Fibroblast of mammary gland (primary cell): ENCODE measurements at places on chromosomes 2 and 18.
A peak's percentile ranks its signal among the peaks of the same experiment; 100 is the strongest.

- no peak for DNase-seq
Observed at GRCh38 chr2:121094845-121095244, 190.2 kb downstream of the TFCP2L1 start.

GRCh38 chr2:44543773-44544725 is 182.3 kb downstream of the CAMKMT start:
- no peak for DNase-seq

- DNase-seq = no peak
Observed at GRCh38 chr2:62281663-62282062, 85.7 kb downstream of the B3GNT2 start.

- no peak for DNase-seq
Observed at GRCh38 chr2:32235315-32235714, 29.4 kb downstream of the NLRC4 start.

DNA sequence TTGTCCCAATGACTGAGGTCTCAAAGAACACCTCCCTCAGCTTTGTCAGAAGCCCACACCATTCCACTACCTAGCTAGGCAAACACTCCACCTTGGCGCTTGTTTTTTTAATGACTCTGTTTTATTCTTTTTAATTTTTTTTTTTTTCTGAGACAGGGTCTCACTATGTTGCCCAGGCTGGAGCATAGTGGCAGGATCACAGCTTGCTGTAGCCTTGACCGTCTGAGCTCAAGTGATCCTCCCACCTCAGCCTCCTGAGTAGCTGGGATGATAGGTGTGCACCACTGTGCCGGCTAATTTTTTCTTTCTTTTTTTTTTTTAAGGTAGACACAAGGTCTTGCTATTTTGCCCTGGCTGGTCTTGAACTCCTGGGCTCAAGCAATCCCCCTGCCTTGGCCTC is 101.9 kb downstream of the SLC25A12 start:
- DNase-seq = no peak

GRCh38 chr2:24493713-24494112 is 2.7 kb downstream of the NCOA1 start:
- DNase-seq = peak; percentile 22

DNA sequence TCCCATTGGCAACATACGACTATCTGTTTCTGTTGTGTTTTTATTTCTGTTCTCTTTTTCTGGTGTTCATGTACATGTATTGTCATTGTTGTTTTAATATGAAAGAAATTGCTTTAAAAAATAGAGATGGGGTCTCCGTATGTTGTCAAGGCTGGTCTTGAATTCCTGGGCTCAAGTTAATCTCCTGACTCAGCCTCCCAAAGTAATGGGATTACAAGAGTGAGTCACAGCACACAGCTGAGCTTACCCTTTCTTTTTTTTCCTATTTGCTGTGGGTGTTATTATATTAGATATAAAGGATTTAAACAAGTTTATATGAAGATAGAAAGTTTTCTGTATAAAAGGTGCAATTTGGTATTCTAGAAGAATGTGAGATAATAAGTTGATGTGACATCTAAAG is 554.6 kb downstream of the DSC3 start:
- DNase-seq = peak; percentile 8

GRCh38 chr2:46290078-46290477 is 7.1 kb upstream of the EPAS1 start:
- no peak for DNase-seq

DNA sequence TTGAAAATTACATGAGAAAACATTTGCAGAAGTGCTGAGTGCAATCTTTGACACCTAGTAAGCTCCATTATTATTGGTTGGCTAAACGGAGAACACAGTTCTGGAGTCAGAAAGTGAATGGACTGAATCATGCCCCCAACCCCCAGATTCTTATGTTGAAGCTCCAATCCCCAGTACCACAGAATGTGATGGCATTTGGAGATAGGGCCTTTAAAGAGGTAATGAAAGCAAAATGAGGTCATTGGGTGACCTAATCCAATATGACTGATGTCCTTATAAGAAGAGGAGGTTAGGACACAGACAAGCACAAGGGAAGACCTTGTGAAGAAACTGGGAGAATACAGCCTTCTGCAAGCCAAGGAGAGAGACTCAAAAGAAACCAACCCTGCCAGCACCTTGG is 200.9 kb upstream of the EPAS1 start:
- no peak for DNase-seq

DNA sequence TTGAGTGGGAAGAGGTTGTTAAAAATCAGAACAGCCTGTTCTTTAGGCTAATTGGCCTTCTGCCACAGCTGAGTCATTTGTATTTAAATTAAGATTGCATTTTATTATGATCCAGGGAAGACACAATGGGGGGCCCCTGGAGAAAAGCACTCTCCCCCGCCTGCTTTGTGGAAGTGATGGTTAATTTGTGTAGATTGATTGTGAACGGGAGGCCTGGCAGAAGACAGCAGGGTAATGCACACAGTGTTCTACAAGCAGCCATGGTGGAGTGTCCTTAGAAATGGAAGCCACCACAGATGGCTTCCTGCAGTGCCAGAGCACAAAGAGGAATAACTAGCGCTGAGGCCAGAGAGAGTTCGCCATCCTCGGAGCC is 19.6 kb downstream of the RAMP1 start:
- peak; percentile 86 for DNase-seq

DNA sequence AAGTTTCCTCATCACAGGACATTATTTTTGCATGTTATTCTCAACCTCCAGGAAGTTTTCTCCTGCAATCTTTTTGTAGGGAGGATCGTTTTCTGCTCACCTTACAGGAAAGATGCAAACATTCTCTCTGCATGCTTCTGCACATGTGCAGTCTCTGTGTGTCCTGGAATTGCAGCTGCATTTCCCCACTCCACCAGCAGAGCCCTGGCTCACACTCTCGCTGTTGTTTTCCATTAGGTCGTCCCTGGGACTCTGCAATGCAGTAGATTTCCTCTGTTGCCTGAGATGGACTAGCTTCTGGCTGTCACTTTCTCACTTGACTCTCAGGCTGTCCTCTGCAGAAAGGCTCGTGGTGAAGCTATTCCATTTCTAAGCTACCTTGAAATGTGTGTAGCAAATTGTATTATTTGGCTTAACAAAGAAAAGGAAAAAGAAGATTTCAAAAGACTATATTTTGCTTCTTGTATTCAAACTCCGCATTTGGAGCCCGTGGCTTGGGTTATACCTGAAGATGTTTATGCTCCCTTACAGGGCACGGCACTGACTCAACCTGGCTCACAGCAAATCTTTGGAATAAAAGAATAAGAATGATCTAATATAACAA is 346.7 kb downstream of the RAD51AP2 start:
- peak; percentile 5 for DNase-seq
